ENCODE measurements at places on chromosomes 6 and 20.

DNA sequence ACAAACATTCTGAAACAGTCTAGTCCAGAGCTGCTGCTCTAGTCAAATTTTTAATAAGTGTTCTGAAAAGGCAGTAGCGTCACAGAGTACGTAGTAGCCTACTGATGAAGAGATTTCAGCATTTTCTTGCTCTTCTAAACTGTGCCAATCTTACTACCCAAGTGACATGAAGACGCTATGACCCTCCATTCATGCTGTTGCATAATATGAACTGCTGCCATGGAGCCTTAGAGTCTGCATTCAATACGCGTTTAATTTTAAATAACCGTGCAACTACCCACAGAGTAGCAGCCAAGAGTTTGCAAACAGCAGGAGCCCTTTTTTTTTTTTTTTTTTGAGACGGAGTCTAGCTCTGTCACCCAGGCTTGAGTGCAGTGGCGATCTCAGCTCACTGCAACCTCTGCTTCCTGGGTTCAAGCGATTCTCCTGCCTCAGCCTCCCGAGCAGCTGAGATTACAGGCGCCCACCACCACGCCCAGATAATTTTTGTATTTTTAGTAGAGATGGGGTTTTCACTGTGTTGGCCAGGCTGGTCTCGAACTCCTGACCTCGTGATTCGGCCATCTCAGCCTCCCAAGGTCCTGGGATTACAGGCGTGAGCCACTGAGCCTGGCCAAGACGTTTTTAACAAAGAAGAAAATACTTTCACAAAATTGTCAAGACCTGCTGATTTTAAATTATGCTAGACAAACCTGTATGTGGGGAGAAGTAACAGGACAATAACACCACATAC is 44.3 kb downstream of the EZR start:
- DNase-seq, result no peak

DNA sequence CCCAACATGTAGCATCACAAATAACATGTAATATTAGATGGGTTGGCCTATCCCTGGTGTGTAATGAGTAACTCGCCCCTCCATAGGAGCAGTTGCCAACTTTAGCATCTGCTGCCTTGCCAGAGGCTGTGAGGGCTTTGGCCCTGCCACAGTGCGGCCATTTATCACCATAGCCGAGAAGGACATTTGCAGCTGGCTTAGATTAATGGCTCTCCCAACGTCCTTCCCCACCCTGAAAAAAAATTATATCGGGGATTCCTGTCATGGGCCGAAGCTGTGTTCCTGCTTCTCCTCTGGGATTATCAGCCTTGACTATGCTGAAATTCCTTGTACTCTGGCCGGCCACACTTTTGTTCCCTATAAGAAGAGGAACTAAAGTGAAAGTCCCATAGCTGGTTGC is 7.6 kb upstream of the ADIG start:
- DNase-seq, result no peak

DNA sequence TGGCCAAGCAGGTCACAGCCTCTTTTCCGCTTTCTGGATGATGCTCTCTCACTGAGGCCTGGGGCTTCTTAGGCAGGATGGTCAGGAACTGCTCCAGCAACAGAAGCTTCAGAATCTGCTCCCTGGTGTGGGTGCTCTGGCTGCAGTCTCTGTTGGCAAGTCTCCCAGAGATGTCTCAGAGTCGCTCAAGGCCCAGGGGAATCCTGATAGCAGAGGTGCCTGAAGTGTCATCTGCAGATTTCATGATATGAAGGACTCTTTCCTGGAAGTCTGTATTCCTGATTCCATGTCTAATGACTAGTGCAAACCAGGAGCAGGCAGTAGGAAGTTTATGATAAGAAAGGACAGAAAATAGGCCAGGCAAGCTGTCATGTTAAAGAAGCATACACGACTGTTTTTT is 20.3 kb downstream of the ZSCAN31 start:
- DNase-seq, result no peak

- no peak for DNase-seq
Observed at GRCh38 chr6:72674842-72675241, 53.0 kb downstream of the KCNQ5 start.

- DNase-seq, result no peak
Observed at GRCh38 chr6:43089874-43090558, 13.9 kb downstream of the PTK7 start.

GRCh38 chr6:154092326-154092962 is 53.4 kb downstream of the OPRM1 start:
- DNase-seq, result no peak

DNA sequence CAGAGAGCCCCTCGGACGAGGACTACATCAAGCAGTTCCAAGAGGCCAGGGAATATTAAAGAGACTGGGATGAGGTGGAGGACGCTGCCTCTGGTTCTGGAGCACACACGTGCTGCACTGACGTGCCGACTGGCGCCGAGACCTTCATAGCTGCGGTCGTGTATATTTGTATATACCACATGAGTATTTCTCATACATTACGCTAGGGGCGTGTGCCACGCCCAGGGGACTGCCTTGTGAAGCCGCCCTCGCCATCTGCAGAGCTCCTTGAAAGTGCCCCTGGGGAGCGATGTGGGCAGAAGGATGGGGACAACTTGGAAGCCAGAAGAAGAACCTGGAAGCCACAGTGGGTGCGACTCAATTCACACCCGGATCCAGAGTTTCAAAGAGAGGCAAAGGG is 78.3 kb downstream of the ISM1 start:
- DNase-seq, result no peak

DNA sequence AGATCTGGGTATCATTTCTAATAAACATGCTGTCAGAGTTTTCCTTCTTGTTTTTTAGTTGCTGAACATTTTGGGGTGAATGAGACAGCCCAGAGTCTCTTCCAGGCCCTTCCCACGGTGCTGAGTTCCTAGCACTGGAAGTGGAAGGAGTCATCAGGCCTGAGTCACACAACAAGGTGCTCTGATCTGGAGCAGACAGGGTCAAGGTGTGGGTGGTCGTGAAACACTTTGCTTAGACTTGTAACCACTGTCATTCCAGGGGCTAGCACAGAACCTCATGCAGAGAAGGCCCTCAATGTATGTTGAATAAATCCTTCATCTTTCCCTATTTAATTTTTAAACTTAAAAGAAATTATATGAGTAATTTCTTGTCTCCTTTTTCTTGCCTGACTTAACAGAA is 60.6 kb downstream of the TXLNB start:
- DNase-seq, result no peak

Measured in CD4-positive, alpha-beta T cell treated with Interleukin-21 for 1 hour (primary cell).